Activated T-cell treated with anti-CD3 and anti-CD28 coated beads, Interleukin-2, amount 50 U/mL, for 1 hour (primary cell): ENCODE measurements at places on chromosomes 7 and 10.

GRCh38 chr10:107031931-107032699 lies 132.4 kb downstream of the SORCS1 start:
- no peak for DNase-seq

GRCh38 chr10:78937393-78937792 lies 131.4 kb upstream of the ZMIZ1 start:
- DNase-seq, result no peak

GRCh38 chr10:14125564-14125963 lies 205.2 kb downstream of the FRMD4A start:
- DNase-seq, result no peak

DNA sequence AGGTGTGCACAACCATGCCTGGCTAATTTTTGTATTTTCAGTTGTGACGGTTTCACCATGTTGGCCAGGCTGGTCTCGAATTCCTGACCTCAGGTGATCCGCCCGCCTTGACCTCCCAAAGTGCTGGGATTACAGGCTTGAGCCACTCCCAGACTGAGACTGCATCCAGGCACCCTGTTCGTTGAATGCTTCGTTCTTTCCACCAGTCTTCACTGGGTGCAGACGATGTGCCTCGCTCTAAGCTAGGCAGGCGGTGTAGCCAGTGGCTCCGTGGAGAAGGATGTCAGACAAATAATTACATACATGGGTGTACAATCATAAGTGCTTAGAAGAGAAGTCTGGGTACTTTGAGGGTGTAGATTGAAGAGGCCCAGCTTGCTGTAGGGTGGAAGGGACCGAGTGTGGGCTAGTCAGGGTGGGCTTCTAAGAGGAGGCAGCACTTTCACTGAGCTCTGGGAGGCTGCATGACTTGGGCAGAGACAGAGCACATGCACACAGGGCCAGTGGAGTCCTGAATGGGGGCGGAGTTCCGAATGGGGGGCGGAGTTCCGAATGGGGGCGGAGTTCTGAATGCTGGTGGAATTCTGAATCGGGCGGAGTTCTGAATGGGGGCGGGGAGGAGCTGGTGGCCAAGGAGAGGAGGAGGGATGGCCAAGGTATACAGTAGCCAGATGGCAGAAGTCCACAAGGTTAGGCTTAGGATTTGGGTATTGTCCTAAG lies 74.3 kb downstream of the COL26A1 start:
- DNase-seq, result no peak

DNA sequence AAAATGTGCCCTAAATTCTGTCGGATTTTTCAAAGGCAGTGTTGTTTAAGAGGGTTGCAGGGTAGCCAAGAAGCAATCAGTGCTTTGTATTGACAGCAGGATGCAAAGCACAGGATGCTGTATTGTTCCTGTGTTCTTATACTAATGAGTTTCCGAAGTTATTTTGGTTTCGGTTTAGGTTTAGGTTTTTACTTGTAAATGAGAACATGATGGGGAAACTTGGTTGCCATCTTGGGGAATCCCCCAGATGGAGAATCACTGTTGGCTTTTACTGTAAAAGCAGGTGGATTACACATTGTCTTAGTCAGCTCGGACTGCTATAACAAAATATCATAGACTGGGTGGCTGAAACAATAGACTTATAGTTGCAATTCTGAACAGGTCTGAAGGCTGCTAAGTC lies 72.1 kb downstream of the INHBA start:
- no peak for DNase-seq

DNA sequence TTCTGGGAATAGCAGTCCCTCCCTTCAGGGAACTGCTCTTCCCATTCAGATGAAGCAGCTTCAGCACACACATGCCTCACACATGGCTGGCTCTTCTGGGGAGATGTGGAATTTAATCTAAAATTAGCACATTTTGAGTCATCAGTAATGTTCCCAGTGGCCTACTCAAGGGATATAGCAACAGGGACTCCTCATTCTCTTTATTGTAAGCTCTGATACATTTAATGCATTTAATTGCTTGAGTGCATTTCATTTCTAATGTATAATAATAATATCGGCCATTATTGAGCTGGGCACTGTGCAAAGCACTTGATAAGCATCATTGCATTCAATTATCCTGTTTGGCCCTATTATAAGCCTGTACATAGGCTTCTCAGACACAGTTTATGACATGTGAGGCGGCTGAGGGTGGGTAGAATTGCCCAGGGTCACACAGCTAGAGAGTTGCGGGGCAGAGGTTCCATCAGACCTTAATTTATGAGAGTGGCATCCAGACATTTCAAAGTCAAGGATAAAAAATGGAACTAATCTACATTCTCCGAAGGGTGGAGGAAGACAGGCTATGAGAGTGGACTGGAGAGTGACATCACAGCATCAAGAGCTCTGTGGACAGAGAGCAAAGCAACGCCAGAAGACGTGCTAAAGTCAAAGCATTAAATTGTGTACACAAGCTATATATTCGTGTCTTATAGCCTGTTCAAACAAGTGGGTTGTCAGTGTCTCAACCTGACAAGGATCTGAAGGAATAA lies 76.8 kb downstream of the LANCL2 start:
- no peak for DNase-seq
